SW 1271 (cell line): ENCODE measurements at places on chromosomes 7 and 10.

DNA sequence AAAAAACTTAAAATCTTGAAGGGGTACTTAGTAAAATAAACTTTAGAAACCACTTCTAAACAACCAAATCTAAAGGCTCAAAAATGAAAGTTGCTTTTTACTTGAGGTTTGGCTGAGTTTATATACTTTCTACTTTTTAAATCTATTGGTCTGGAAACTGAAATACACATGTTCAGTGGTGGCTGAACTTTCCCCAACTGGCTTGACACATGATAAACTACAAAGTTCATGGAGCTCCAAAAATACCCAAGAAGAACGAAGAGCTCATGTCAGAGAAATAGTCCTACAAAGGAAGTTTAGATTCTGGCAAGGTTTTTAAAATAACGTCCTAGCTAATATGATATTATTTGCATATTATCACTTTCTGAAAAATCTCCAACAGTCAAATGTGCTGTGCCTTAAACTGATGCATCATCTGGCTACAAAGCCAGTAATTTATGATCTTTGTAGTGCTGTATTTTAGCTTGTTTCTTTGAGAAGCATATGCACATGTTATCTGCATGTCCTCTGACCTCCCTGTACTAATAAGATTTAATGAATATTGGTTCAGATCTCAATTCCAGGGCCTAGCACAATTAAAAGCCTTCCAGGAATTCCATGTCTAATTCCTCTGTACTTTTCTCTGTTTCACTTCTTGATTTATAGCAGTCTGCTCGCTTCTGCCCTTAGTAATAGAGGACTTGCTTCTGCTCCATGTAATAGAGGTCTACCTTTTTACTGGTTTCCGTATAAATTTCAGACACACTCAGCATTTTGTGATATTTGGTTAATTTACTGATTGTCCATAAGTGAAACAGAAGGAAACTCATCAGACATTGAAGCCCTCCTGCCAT is 28.2 kb downstream of the SEMA3C start:
- no peak for DNase-seq

- no peak for DNase-seq
Measured at GRCh38 chr10:118672153-118672552, 76.7 kb upstream of the PRLHR start.

- DNase-seq: no peak
Measured at GRCh38 chr10:5502061-5502521, 2.7 kb upstream of the CALML5 start.

DNA sequence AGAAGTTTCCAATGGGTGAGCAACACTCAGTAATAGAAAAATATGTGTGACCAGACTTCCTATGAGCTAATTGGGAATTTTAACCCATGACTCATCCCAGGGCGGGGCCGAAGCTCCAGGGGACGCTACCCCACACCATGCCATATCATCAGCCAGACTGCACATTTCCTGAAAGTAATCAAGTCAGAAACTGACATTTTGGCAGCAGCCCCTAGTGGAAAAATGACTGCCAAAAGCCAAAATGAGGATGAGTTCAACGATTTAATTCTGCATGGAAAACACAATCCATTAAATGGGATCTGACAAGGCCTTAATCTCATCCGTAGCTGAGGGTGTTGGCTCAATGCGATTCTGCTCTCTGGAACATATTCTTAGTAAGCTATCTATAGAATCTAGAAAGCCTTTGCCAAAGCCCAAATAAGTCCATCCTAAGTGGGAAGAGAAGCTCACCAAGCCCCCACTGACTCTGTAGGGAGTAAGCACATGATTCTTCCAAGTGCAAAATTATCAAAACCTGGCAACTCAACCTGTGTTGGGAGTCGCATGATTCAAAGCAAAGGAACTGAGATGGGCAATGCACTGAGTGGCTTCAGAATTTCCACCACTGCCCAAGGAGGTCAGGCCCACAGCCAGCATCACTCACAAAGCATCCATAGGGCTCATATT is 93.1 kb upstream of the PDE1C start:
- DNase-seq: peak; percentile 77

DNA sequence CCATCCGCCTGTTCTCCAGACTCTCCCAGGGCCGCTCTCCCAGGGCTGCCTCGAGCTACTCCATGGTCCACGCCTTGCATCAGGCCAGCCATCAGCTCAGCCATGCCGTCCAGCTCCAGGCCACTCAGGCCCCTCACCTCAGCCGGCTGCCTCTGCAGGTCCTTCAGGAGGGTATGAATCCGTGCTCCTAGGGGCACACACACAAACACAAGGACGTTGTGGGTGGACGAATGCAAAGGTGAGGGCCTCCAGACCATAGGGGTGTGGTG is 449.4 kb downstream of the PTPRN2 start:
- no peak for DNase-seq

DNA sequence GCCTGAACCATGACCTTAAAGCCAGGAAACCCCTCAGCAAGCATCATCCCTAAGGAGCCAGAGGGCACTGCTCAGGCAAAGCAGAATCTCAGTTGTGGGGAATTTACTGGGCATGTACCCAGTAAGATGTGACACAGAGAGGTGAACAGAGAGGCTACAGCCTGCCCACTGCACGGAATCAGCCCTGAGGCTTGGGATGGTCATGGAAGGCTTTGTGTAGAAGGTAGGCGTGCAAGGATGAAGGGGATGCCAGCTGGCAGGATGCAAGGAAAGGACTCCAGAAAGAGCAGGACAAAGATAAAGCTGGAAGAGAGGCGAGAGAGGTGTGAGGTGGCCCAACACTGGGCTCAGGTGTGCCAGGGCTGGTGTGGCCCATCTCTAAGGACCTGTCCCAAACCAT is 2.4 kb upstream of the AIFM2 start:
- DNase-seq: no peak

- no peak for DNase-seq
Measured at GRCh38 chr10:46514431-46514861, 42.0 kb downstream of the GPRIN2 start.

GRCh38 chr10:24168258-24169170 is 40.4 kb upstream of the KIAA1217 start:
- DNase-seq: no peak

DNA sequence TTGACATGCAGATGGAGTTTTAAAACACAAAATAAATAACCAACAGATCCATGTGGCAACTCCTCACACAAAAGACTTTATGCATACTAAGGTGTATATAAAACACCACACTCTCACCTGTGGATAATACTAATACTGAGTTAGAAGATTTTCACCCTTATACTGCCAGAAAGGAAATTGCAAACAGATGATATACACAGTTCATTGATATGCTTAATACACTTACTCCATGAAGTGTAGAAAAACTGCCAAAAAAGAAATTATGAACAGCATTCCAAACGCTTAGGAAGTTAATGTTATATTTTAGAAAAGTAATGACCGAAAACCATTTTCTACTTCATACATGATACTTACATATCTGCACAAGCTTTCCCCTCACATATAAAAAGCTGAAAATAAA is 17.6 kb upstream of the SNX13 start:
- no peak for DNase-seq

DNA sequence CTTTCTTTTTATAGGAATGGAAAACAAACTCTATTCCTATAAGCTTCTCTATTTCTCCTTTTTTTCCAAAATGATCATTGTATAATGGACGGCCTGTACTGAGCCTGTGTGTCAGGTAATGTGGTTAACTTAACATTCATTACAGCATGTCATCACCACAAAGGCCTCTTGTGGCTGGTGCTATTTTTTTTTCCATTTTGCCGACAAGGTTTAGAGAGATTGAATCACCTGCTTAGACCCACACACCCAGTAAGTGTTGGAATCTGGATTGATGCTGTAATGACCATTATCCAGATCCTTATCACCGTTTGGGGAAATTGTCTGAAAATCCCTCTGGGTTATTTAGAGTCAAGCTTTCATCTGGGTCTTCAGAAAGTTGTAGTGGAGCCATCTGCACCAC is 18.5 kb downstream of the AKR1B15 start:
- no peak for DNase-seq

DNA sequence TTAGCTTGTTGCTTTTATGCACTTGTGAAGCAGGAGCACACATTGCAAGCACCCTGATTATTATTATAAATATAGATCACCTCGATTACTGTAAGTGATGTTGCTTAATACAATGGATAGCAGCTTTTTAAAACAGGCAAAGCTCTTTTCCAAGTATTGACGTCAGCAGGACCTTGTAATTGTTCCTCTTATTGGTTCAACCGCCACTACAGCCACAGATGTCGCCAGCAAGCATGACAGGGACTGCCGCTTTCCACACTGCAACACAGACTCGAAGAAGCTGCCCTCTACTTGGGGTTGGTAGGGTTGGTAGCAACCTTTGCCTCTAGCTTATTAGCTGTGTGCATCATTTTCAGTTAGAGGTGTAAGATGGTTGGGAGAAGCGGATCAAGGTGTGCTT is 167.6 kb downstream of the ZNF365 start:
- no peak for DNase-seq

DNA sequence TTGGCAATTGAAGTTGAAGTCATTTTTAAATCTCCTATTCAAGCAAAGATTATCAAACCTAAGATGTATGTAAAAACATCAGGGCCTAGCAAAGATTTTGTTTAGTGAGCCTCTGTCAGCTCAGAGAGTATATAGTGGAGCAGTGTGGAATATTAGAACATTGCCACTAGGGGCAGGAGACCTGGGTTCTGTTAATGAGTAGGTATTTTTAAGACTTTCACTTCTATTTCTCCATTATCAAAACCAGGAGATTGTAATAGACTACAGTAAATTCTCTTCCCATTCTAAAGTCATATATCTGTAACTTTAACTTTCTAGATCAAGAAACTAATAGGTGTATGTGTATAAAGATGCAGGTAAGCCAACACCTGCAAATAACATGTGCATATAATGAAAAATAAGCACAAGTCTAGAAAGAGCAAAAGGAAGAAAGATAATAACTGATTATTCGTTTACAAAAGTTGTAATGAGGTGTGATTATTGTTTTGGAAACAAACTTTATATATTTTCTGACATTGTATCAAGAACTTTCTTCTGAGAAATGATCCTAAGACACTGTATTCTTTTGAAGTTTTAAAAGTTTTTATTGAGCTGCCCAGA is 64.4 kb downstream of the KCND2 start:
- DNase-seq: no peak

GRCh38 chr7:86469680-86470295 is 173.9 kb upstream of the GRM3 start:
- DNase-seq: peak; percentile 70

DNA sequence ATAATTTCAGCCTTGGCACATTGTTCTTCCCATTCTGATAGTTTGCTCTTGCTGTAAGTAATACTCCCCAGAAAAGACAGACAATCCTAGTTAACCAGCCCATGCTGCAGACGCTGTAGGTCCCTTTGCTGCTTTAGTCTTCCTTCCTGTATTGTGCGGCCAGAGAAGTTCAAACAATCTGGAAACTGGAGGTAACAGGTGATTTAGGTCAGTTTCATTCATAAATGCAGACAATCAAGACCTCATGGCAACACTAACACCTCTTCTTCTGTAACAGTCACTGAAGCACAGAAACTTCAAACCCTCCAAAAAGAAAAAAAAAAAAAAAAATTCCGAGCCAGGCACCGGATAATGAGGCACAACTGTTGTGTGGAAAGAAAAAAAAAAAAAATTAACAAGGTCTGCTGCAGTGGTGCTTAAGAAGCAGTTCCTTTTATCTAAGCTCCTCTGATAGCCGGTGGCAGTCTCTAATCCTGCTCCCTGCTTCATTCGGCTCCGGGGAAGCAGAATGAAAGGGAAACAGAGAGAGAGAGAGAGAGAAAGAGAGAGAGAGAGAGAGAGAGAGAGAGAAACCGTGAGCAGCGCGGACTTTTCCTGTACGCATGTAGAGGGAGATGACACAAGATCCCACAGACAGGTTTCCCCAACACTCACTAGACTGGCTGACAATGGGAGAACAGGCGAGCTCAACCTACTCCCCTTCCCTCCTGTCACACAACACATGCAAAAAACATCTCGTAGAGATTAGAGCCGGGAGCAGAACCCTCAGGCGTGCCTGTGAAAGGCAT is at the start of gene SEMA3A:
TSS of gene SEMA3A (minus strand) at position 306 of the 788 bp plus-strand sequence. CDS start at position 103, 203 bp downstream.
- no peak for DNase-seq

DNA sequence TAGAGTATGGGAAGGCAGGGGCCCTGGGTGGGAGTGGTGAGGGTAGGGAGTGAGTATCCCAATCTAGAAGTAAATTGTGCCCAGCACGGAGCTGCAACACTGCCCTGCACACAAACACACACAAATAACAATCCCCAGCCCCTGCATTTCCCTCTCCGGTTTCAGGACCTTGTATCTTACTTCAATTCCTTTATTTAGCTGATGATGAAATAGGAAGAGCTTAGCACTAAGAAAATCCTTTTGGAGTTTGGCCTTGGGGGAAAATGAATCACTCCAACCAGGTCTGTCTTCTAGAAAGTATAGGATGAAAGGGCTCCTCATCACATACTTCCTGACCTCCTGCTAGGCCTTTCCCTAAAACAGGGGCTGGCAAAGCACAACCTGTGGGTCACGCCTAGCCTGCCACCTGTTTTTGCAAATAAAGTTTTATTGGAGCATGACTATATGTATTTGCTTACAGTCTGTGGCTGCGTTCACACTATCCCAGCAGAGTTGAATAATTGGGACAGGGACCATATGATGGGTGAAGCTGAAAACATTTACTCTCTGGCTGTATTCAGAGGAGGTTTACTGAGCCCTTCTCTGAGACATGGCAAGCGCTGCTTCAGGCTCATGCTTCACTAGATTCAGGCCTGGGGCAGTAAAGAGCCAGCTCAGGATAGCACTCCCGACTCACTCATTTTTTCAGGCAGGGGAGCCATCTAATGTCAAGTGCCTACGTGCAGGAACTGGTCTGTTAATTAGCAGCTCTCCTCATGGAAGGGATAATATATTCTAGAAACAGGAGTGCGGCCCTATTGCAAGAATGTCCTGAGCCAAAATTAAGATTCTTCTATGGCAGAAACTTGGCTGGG is 111.0 kb downstream of the EGFR start:
- DNase-seq: peak; percentile 23

DNA sequence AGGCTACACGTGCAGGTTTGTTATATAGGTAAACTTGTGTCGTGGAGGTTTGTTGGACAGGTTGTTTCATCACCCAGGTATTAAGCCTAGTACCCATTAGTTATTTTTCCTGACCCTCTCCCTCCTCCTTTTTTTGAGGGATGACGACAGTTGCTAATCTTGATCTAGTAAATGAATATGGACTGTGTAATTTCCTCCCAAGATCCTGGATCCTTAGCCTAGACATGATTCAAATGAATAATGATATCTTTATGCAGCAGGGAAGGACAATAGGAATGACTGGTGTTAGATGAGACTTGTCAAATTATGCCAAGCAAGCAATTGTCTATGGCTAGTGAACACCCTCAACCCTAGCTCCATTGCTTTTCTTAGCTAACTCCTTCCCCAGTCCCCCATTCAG is 156.2 kb downstream of the PLPP4 start:
- DNase-seq: no peak

DNA sequence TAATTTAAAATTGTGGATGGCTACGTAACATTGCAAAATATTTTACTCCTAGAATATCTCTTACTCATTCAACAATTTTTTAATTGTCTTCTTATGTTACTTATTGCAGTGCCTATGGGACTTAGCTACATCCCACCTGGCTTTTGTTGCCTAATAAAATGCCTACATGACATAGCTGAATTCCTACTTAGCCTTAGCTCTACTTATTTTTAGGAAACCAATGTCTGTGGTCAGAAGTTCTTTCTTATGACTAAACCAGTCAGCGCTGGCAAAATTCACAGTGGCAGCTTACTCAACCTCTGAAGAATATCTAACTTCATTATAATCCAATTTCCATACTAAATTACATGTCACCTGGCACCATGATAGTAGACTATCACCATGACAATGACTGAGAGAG is 1612.4 kb upstream of the LRRTM3 start:
- no peak for DNase-seq
